ENCODE measurements at places on chromosomes 7 and 10.

GRCh38 chr10:78217336-78217735, 183.7 kb downstream of the RPS24 start:
- DNase-seq = no peak

GRCh38 chr7:12735923-12736322, 48.5 kb downstream of the ARL4A start:
- no peak for DNase-seq

DNA sequence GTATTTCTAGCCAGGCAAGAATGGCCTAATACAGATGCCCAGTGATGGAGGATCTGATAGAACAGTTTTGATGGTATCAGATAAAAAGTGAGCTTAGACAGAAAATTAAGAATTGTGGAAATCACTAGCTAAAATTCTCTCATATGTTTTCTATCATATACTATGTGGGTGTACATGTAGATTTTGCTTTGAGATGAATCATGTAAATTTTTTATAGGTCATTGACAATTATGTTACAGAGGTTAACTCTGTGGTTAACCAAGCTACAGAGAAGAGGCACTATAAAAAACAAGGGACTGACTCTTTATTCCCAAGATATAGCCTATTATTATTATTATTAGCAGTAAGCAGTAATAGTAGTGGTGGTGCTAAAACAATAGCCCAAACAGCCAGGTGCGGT, 156.5 kb downstream of the ITGA8 start:
- DNase-seq = no peak

DNA sequence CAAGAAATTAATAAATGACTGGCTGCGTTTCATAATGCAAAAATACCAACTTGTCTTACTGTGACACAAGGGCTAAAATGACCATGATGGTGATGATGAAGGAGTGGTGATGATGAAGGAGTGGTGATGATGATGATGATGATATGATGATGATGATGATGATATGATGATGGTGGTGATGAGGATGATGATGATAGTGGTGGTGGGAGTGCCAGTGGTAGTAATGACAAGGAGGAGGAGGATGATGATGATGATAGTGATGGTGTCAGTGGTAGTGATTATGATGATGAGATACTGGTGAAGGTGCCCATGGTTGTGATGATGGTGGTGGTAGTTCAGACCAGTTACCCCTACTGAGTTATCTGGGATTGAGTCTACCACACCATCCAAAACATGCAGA, 265.9 kb downstream of the FGFR2 start:
- DNase-seq = no peak

DNA sequence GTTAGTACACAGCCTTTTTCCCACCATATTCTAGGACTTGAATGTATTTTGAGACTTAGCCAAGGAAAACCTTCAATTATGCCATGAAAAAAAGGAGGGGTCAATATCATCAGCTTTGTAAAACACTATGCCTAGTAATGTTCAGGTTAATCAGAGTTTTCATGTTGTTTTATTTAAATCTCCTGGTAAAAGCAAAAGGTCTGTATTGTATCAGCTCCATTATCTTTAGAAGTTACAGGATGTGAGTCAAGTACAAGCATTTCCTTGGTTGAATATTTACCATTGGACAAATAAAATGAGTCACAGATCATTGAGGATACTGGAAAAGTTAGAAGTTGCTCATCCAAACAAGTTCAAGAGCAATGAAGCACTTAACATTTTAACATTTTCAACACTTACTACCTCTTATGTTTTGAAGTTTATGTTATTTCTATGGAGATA, 89.9 kb upstream of the CAPZA2 start:
- peak; percentile 86 for DNase-seq

DNA sequence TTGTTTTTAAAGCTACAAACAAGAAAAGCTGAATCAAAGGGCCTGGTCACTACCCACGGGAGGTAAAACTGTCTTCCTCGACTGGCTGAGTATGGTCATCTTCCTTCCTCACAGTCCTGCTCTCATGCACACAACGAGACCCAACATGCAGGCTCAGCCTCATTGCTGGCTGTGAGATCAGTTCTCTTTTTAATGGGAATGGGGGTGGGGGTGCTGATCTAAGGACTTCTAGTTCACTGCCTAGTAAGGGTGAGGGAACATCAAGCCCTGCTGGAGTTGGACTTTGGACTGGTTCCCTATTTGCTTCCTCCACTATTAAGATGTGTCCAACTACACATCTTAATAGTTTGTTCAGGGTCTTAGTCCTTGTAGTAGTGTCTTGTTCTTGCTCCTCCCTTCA, 48.2 kb downstream of the ABCB4 start:
- DNase-seq = no peak

DNA sequence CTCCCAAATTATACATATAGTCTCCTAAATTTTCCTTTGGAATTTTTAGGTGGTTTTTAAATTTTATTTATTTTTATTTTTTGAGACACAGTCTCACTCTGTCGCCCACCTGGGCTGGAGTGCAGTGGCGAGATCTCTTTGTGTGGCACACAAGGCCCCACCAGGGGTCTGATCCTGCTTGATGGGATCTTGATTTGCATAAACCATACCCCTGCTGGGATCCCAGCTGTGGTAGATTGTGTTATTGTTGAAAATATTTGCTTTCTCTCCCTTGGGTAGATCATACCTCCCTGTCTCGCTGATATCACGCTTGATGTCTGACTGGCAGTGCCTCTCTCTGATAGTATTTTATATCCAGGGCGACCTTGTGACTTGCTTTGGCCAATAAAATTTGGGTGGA, 5.6 kb upstream of the MUC3A start:
- DNase-seq = no peak

DNA sequence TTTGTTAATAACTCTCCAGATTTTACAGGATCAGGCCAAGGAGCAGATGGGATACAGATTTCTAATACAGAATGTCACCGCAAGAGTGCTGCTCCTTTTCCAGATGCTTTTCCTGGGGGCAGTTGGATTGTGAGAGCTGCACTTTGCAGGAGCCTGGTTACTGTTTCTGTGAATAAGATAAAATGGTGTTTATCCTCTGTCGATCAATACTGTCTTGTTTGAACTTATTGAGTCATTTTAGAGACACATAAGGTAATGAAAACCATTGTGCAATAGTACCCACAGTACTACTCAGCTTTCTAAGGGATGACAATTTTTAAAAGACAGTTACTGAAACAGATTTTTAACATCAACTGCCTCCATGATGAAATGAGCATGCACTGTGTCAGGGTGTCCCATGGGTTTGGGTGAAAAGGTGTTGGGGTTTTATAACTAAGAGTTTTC, 2.9 kb downstream of the A1CF start:
- no peak for DNase-seq
